ENCODE measurements at places on chromosomes 11 and 22.

DNA sequence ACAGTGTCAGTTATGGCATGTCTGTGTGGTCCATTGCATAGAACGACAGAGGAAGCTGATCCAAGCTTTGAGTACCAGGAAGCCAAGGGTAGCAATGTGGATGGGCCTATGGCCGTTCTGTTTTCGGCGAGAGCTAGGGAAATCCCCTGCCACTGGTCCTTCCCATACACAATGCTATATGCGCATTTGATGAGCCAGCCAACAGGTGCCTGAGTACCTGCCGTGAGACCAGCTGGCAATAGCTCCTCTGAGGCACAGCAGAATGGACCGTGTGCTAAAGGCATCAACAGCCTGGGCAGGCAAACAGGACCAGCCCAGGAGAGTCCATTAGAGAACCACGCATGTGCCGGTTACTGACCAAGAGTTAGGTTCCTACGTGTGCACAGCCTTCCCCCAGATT lies 753.0 kb downstream of the NTM start:
- no peak for DNase-seq

GRCh38 chr11:13313005-13313819 lies 35.6 kb downstream of the BMAL1 start:
- DNase-seq = no peak

GRCh38 chr22:16783930-16784354 lies 41.3 kb downstream of the XKR3 start:
- DNase-seq = no peak

GRCh38 chr11:61602775-61603569 lies 22.1 kb upstream of the SYT7 start:
- no peak for DNase-seq
